CD4-positive, alpha-beta T cell treated with Interferon alpha-2 for 1 hour (primary cell): ENCODE measurements at places on chromosomes 13 and 19.
A peak's percentile ranks its signal among the peaks of the same experiment; 100 is the strongest.

GRCh38 chr13:97127842-97128241 is 94.3 kb upstream of the MBNL2 start:
- DNase-seq, result no peak

DNA sequence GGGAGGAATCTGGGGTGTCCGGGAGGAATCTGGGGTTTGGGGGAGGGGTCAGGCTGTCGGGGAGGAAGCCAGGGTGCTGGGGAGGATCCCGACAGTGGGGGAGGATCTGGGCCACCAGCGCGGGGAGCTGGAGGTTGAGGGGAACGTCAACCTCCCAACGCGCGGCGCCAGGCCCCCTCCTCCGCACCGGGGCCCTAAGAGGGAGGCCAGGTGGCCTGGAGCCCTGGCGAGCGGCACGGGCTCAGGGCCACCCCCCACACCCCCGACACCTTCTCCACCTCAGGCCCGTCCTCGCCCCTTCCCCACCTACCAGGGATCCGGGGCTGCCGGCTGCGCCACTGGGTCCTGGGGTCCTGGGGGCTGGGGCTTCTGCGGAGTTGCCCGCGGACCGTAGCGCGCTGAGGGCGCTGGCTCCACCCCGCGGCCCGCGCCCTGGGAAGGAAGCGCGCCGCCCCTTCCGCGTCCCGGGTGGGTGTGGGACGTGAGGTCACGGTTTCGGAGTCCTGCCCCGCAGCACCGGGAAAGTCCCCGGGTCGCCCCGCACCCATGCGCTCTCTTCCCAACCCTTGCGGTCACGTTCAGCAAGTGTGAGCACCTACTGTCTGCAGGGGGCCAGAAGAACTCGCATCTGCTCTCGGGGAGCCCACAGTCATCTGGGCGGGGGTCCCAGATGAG is at the start of gene TICAM1:
Gene TICAM1 (minus strand): TSS at position 409 of the 675 bp plus-strand sequence. CDS start 13,335 bp downstream, outside the sequence.
- peak; percentile 91 for DNase-seq

DNA sequence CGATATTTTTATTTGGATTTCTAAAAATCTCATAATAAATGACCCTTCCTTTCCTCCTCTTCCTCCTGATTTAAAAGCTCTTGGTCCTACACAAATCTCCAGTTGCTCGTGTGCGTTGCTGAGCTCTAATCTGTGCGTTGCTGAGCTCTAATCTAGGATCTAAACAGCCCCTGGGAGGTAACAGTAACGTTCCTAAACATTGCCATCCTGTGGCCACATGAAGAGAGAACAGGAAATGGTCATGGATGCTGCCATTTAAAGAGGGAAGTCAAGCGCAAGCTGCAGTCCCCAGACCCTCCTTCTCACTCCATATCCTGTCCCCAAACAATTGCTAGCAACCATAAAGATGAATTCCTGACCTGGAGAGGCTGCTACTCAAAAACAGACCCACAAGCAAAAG is 170.8 kb downstream of the NUFIP1 start:
- DNase-seq, result no peak

GRCh38 chr19:49555600-49556411 is 24.6 kb downstream of the NOSIP start:
- DNase-seq, result peak; percentile 87

DNA sequence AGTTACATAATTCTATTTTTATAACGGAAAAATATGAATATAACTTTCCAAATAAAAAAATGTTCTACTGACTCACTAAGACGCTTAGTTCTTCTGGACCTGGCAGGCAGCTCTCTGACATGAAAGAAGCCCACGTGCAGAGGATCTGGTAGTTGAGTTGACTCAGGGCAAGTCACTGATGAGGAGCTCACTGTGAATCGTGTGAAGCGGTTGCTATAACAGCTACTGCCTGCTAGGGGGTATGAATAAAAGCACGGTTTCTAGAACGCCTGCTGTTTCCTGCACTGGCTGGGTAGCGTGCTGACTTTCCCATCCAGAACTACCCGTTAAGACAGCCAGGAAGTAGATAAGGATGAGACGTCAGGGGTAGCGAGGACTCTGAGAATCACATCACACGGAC is 54.7 kb upstream of the WASF3 start:
- DNase-seq, result no peak

GRCh38 chr19:1362387-1363257 is 21.1 kb upstream of the NDUFS7 start:
- DNase-seq, result no peak

- no peak for DNase-seq
Observed at GRCh38 chr13:61989978-61990377, 574.3 kb upstream of the PCDH20 start.

GRCh38 chr13:33910255-33910654 is 92.3 kb downstream of the RFC3 start:
- no peak for DNase-seq

DNA sequence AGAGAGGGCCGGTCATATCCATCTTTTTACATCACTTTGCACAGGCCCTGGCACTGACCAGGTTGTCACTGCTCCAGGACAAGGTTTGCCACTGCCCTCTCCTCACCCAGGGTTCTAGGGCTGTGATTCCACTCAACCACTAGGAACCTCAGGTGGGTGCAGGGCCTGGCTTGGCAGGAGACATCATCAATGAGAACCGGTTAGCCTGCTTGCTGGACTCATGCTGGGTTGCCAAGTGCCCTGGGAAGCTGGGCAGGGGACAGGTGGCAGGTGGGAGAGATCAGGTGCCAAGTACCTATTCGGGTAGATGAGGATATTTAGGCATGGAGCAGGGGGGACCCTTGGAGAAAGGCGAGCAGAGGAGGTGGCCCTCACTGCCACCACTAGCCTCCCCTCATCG is 4.2 kb upstream of the CERS4 start:
- no peak for DNase-seq

DNA sequence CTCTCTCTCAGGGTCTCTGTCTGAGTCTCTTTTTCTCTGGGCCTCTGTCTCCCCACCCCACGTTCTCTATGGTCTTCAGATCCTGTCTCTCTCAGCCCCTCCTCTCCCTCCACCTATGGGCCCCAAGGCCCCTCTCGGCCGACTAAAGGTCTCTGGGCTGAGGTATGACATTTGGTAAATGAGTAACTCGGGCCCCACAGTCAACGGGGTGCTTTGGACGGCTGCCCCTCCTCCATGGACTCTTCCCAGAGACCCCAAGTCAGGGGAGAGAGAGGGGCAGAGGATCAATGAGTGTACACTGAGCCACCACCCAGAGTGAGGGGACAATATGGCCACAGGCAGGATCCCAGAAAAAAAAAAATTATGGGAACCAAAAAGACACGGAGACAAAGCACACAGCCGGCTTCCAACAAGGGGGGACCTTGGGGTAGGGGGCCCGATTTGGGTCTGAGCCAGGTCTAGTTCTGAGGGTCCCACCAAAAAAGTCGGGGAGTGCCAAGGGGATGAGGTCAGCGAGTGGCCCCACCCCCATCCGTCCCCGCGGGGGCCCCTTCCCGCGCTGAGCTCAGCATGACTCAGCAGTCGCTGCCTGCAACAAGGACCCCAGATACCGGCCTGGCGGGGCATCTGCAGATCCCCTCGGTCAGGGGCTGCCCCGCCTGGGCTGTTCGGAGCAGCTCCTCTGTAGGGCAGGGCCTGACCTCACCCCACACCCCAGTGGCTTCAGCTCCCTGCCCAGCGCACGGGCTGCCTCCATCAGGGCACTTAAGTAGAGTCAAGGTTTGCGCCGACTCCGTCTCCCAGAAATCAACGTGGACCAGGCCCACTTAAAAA is 1.5 kb upstream of the FTL start:
- peak; percentile 61 for DNase-seq

DNA sequence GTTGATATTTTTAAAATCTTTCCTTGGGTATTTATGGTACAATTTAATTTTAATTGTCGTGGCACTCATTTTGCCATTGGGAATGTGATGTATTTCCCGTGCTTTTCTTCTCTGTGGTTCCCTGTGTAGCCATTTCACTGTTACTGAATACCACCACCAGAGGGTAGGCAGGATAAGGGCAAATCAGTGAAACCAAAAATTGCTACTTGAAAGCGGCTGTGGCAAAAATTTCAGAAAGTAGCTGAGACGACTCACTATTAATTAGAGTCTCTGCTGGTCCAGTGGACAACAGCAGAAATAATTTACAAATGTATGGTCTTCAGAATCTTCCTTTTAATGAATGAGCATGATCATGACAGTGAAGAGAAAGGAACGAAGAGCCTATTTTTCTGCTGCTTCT is 34.4 kb upstream of the MIR17HG start:
- DNase-seq, result no peak

DNA sequence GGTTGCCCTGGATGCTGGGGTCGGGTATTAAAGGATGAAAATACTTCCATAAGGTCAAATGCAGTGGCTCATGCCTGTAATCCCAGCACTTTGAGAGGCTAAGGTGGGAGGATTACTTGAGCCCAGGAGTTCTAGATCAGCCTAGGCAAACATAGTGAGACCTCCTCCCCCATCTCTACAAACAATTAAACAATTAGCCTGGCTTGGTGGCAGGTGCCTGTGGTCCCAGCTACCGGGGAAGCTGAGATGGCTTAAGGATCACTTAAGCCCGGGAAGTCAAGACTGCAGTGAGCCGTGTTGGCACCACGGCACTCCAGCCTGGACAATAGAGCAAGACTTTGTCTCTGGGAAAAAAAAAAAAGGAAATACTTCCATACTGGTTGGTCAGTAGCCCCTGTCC is 1.5 kb downstream of the KLK11 start:
- DNase-seq, result no peak

DNA sequence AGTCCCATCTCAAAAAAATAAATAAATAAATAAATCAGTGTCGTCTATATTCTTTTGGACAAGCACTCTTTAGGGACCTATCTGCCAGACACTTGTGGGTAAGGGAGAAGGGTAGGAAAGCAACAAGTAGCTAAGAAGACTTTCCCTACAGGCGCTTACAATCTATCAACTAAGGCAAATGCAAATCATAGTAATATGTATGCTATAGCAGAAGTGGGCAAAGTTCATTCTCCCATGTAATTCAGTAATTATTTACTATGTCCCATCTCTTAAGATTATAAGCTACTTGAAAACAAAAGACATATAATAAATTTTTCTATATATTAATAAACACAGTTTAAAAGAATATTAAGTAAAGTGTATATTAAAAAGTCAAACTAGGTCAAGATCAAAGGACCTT is 16.5 kb downstream of the ELF1 start:
- DNase-seq, result no peak
